ENCODE measurements at places on chromosomes 5 and 9.
A peak's percentile ranks its signal among the peaks of the same experiment; 100 is the strongest.

DNA sequence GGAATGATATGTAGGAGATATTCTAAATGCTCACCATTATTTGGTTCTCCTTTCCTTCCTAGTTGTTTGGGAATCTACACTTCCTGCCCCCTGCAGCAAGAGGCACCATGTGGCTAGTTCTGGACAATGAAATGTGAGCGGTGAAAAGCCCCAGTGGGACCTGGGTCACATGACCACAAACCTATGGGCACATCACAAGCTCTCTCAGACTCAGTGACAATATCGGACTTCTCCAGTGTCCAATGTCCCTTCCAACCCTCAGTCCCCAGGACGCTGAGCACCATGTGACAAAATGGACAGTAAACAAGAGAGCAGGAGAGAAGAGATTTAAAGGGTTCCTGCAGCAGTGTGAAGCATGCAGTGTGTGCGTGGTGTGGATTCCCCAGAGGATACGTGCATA is 44.6 kb upstream of the FOXE1 start:
- DNase-seq = no peak

GRCh38 chr5:170846416-170846815 is 15.4 kb upstream of the RANBP17 start:
- no peak for DNase-seq

- DNase-seq = peak; percentile 71
Observed at GRCh38 chr9:18976709-18977531, 56.1 kb downstream of the SAXO1 start.

GRCh38 chr5:10222326-10222725 is 27.4 kb downstream of the ATPSCKMT start:
- DNase-seq = no peak

DNA sequence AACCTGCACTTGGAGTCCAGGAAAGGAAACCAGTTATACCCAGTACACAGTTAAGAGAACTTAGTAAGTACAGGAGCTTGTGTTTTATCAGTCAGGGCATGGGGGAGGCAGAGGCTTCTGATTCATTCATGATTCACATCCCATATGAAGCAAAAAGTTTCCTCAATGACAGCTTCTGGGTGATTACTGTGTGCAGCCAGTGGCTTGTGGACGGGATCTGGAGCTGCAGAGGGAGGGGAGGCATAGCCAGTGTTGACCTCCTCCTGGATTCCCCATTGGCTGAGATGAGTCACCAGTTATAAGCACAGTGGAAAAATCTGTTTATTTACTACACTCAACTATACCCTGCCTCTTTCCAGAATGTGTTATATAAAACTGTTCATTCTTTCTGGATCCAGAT is 17.7 kb downstream of the IL31RA start:
- DNase-seq = peak; percentile 64

DNA sequence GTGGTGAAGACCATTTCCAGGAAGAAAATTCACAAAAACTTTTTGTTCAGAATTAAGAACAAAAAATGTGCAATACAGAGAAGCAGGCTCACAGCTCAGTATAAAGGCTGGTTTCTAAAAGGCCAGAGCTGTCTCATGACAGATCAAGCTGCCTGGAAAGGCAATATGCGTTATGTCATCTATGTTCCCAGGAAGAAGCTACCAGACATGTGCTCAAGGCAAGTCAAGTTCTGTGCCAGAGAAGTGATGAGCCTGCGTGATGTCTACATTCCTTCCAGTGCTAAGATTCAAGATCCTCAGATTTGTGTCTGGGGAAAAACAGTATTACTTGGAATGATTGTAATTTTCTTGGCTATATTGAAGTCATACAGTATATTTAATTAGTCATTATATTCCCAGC is 104.3 kb downstream of the PDE4D start:
- no peak for DNase-seq

- DNase-seq = no peak
Observed at GRCh38 chr9:117121316-117121715, 293.5 kb downstream of the ASTN2 start.

- DNase-seq = no peak
Observed at GRCh38 chr5:61020415-61020814, 75.4 kb downstream of the NDUFAF2 start.

DNA sequence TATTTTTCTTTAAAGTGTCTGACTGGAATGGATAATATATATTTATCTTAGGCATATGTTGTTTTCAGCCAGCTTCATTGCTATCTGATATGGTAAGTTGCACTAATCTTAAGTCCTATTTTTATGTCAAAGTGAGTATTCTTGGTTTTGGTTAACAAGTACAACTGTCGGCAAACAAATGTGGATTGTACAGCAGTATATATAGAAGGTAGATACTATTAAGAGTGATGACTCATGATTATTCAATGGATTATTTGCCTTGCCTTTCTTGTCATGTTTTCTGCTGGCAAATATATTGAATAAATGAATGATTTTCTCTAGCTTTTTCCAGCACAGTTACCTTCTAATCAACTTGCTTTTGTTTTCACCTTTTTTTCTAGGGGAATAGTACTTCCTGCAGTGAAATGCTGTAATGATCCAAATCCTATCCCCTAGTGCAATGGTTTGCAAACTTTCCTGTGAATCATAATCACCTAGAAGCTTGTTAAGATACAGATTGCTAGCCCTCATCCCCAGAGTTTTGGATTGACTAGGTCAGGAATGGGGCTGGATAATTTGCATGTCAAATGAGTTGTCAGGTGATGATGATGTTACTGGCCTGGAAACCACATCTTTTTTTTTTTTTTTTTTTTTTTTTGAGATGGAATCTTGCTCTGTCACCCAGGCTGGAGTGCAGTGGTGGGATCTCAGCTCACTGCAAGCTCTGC is 60.8 kb upstream of the ARRDC3 start:
- no peak for DNase-seq

DNA sequence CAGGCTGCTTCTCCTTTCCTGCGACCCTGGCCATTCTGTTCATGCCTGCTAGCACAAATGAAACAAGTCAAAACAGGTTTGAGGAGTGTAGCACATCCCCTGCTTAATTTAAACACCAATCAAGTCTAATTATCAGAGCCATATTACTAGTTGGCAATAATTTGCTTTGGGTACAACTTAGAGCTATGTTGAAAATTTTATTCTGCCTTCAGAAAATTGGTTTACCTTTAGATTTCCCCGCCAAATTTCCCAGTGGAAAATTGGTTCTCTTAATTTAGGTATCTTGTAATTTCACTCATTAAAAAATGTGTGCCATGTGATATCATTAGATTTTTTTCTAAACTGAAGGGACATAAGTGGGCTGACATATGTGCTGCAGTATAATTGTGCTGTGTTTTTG is 265.8 kb downstream of the MAST4 start:
- no peak for DNase-seq

- no peak for DNase-seq
Observed at GRCh38 chr5:83800201-83800600, 79.5 kb upstream of the HAPLN1 start.

DNA sequence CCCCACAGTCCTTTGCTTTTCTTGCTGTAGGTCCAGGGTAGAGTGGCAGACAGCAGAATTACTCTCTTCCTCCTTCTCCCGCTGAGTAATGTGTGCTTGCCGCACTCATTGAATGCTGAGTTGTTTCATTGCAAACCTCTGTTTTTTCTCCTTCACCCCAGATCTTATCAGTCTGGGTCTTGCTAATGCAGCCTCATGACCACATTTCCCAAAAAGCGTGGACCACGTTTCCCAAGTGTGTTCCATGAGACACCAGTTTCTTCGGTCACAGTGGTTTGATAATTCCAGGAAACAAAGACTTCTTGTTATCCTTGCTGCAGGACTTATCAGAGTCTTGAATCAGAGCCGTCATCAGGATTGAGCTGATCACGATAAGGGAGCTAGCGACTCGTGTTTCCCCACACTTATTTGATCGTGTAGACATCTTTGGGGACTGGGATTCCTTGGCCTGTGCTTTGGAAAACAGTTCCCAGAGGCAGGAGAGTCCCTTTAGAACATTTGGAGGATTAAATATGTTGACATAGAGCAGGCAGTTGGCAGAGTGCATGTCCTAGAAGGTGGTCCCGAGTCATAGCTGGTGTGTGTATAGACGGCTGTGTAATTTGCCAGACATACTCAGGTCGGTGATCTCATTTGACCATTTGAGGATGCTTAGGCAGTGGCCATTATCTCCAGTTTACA is 4.4 kb downstream of the LRRC8A start:
- no peak for DNase-seq

GRCh38 chr9:130301483-130302286 is 36.1 kb downstream of the HMCN2 start:
- DNase-seq = no peak

- no peak for DNase-seq
Observed at GRCh38 chr9:81980568-81980967, 8.0 kb upstream of the SPATA31D1 start.

DNA sequence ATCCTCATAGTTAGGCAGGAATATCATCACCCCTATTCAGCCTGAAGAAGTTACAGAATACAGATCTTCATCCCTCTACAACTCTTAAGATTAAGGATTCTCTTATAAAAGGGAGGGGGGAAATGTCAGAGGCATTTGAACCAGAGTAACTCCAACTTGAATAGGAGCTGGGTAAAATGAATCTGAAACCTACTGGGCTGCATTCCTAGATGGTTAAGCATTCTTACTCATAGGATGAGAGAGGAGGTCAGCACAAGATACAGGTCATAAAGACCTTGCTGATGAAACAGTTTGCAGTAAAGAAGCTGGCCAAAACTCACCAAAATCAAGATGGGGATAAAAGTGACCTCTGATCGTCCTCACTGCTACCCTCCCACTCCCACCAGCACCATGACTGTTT is 14.4 kb downstream of the FREM1 start:
- no peak for DNase-seq

- no peak for DNase-seq
Observed at GRCh38 chr5:179786861-179787260, 6.9 kb upstream of the LTC4S start.

DNA sequence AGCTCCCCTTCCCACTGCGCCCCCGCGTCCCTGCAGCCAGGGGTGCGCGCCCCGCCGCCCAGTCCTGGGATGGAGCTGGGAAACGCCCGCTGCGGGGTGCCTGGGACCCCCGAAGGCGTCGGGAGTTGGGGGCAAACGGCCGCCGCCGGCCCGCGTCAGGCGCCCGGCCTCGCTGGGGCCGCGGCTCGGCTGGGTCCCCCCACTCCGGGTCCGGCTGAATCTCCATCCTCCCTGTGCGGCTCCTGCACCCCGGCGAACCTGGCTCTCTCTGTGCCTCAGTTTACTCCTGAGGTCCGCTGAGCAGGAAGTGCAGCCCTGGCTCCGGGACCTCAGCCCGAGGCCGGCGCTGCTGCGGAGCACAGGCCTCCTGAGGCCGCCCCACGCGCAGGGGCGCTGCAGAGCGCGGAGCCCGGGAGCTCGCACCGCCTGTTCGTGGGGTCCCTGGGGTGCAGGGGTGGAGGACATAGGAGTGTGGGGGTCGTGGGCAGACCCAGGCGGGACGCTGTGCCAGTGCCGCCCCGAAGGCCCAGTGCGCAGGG is 13.9 kb upstream of the TMEM250 start:
- DNase-seq = no peak

GRCh38 chr5:27389696-27390095 is 351.3 kb upstream of the CDH9 start:
- DNase-seq = no peak

DNA sequence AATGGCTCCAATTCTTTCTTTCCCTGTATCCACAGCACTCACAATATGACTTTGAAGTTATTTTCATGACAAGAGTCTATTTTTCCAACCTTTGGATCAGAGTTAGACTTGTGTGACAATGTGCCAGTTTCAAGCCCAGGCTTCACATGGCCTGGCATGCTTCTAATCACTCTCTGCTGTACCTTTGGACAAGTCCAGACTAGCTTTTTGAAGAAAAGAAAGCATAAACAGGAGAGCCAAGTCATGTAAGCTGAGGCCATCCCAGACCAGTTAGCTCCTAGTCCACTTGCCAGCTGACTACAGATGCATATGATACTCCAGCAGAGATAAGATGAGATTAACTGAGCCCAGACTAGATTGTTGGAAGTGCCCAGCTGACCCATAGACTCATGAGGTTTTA is 513.6 kb upstream of the C9orf72 start:
- DNase-seq = no peak

- DNase-seq = no peak
Observed at GRCh38 chr9:5799314-5799713, 33.6 kb downstream of the ERMP1 start.

DNA sequence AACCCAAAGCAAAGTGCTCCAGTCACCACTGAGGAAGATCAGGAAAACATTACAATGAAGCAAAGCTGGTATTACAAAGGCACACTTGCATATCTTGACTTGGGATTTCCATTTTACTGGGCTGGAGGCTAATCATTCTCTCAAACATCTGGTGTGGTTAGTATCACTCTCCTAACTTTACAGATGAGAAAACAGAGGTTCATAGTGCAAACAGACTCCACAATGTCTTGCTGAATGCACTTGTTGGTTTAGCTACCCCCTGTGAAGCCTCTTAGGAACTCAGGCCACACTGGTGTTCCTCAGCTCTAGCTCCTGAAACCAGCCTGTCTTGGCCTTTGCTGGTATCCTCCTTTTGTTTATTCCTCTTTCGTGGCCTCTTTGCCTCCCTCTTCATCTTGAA is 29.5 kb upstream of the SMAD5 start:
- no peak for DNase-seq

DNA sequence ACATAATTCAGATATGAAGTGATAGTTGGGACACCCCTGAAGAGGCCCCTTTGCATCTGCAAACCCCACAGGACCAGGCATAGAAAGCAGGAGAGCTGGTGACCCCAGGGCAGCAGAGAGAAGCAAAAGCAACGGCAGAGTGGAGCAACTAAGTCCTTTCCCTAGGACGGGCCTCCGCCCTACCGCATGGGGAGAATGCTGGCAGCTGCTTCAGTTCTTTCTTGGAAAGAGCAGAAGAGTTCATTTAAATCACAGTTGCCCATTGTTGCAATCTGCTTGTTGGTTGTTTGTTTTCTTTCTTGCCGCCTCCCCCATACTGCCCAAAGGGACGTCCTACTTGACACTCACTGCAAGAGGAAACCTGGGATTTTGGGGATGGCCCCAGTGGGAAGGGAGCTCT is 126.2 kb downstream of the ADAMTS16 start:
- DNase-seq = no peak

DNA sequence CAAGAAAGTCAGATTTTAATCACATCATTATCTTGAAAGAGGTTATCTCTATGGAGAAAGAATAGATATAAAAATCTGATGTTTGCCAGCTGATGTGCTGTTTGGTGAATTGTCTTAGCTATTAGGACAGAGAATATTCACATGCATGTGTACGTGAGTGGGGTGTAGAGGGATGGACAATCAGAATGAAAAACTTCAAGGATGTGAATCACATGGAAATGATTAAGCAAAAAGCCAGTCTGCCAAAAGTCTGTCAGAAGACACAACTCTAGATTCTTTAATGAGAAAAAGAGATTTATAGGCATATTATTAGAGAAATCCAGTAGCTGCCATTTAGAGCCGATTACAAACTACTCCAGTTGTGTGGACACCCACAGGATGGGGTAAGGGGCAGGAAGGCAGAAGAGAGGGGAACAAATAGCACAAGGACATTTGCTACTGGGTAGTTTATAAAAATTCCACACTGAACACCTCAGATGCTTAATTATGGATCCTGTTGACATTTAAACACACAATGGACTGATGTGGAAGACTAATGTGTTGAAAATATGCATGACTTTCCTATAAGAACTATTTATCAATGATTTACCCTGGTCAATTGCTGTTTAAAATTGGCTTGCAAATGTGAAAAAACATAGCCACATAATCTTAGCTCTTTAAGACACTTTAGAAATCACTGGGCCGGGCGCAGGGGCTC is 127.4 kb downstream of the PTTG1 start:
- no peak for DNase-seq

Measured in HS-27A (cell line).